ENCODE measurements at places on chromosomes 5 and 9. TPM values are rescaled to one million over a fixed set of nuclear protein-coding genes. Genes with fewer than 3 reads are reported as not detected.

Gene SLC28A3
- 0.24 TPM for total RNA-seq

DNA sequence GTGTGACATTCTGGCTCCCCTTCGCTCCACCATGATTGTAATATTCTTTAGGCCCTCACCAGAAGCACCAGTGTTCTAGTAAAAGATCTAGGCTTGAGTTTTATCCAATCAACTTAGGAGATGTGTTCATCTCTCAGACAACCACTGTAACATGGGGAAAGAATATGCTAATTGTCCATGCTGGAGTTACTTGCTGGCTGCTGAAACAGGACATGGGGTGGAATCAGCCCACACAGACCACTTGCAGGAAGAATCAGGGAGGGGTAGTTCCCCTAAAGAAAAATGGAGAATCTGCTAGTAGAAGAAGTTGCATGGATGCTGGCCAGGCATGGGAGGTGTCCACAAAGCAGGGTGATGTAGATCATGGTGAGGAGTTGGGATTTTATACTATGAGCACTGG lies 86.2 kb downstream of the FEM1C start:
- DNase-seq: no peak

GRCh38 chr5:170390472-170390871 lies 1.3 kb upstream of the KCNMB1 start:
- DNase-seq: no peak

DNA sequence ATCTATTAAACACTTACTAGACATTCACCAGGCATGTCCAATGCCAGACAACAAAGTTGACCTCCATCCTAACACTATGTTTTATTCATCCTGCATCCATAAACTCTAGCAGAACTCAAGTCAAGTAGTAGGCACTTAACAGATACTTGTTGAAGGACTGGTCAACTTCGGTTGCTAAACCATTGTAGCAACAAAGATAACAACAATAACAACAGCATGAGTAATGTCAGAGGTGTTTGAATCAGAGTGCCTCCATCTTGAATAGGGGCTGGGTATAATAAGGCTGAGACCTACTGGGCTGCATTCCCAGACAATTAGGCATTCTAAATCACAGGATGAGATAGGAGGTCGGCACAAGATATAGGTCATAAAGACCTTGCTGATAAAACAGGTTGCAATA lies 180.5 kb upstream of the ZNF462 start:
- no peak for DNase-seq

DNA sequence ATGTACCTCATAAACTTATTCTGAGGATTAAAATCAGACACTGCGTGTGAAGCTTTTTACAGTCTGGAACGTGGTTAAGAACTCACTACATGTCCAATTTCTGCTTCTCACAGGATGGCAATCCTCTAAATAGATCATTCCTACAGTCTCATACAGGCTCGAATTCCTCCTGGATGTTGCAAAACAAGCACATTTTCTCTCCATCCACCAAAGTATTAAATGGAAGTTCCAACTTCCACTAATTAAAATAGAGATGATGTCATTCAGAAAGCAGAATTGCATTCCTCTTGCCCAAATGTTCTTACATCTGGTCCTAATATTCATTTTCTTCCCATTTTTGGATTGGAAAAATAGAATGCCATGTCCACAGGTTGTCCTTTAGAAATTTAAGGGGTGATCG lies 145.5 kb upstream of the PCA3 start:
- DNase-seq: no peak

- DNase-seq: no peak
These were observed 220.8 kb downstream of the PRR16 start for GRCh38 chr5:120684749-120685415.

DNA sequence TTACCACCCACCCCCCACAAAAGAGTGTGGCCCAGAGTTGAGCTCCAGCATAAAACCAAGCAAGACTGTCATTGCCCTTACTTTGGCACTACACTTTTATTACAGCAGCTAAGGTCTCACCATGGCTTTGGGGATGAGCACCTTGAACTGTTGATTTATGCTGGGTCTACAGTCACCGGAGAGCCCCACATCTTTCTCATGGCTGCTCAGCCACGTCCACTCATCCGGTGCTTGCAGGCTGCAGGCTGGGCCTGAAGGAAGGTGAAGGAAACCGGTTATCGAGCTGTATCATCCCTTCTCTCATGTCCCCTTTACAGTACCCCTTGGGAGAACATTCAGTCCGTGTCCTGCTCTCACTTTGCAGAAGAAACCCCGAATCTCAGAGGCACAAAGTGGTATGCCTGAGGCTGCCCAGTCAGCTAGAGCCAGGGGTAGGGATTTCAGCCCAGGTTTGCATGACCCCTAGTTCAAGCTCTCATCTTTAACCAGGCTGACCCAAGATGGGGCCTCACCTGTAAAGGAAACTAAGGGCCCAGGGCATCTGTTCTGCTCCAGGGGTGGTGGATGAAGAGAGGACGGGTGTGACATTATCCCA lies 11.6 kb downstream of the TMOD1 start:
- DNase-seq: no peak

All from Right ventricle myocardium superior (tissue), 1 donor.